ENCODE measurements at places on chromosomes 11 and 22.

DNA sequence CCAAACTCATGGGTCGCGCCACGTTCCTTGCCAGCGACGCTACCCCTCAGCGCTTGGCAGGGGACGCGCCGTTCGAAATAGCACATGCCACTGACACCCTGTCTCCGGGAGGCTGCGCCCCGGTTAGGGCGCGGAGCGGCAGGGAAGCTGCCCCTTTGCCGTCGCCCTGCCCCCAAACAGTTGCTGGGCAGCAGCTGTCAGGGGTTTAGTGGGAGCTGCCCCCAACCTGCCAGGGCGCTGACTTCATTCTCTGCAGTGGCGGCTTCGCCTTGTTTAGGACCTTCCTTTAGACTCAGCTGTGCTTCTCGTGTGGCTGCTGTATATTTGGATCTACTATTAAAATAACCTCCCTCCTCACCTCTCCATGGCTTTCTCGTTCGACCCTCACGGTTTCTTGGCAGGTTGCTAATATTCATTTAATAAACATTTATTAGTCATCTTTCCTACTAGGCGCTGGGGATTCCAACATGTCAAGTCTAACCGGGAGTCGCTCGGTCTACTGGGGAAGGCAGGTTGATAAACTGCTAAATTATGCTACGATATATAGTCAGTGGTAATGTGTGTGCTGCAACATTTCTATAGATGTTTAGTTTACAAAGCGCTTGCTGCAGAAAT lies 782 bp downstream of the TMEM109 start:
- DNase-seq, result no peak

GRCh38 chr11:15275141-15275540 lies 160.4 kb downstream of the INSC start:
- DNase-seq, result no peak

GRCh38 chr22:43882122-43882767 lies 9.6 kb downstream of the PNPLA5 start:
- no peak for DNase-seq

- no peak for DNase-seq
Observed at GRCh38 chr11:34427186-34427805, 11.4 kb upstream of the CAT start.

DNA sequence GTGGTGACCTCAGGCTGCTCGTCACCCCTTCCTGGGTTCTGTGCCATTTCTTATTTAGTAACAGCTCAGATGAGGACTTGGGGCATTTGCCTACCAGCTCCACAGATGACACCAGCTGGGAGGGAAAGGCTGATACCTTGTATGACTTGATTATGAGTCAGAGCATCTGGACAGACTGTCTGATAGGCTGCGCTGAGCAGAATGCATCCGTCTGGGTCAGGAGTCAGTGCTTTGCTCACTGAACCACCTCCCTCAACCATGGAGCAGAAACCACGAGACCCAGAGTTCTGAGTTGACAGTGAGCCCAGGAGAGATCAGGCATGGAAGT lies 6.8 kb downstream of the ST14 start:
- DNase-seq, result peak; percentile 30
